Occipital lobe (tissue), 3 donors: ENCODE measurements at places on chromosomes 4 and X. TPM values are rescaled to one million over a fixed set of nuclear protein-coding genes. Genes with fewer than 3 reads are reported as not detected.

The CXCL1 gene
- total RNA-seq, result 2.0 TPM

The NUDT11 gene
- total RNA-seq, result 95.8 TPM

The TRIM75 gene
- not detected for total RNA-seq

The CPZ gene
- 3.9 TPM for total RNA-seq

The GPC4 gene
- total RNA-seq, result 2.5 TPM

The PRKG2 gene
- 15.0 TPM for total RNA-seq

The GLRB gene
- 51.5 TPM for total RNA-seq

The TRIML1 gene
- total RNA-seq, result not detected

The MAGEB17 gene
- 0.16 TPM for total RNA-seq

GRCh38 chr4:43716721-43717395, 731.8 kb downstream of the KCTD8 start:
- DNase-seq, result no peak

GRCh38 chr4:86657910-86658309, 63.8 kb downstream of the PTPN13 start:
- DNase-seq, result no peak

DNA sequence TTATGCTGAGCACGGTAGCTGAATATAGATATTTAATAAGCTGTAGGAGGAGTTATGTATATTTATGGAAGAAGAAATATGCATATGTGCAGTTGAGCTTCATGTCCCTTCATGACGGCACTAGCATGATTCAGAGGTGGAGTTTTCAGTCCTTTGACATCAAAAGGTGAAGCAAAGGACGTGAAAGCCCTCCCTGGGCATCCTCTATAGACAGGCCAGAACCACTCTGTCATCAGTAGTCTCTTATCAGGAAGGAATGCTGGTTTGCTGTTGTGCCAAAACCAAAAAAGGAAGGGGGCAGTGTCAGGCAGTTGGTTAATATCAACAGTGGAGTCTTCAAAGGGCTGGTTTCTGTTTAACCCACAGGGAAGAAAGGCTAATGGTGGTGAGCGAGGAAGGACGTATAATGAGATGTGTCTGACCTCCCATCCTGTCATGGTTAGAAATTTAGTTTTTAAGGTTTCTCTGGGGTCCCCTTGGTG, 23.5 kb upstream of the IL2 start:
- DNase-seq, result no peak

DNA sequence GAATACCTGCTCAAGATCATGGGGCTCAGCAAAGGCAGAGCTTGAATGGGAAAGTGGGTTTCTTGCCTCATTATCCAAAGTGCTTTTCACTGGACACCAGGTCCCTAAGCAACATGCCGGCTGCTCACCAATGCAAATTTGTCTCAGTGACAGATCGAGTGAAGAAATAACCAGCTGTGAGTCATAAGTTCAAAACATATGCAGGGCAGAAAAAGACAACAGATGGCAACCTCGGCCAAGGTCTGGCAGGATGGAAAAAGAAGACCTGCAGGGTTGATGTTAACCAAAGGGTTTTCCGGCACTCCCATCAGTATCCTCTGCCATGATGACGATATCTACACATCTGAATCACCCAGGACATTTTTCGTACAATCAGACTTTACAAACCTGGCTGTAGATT, 124.1 kb downstream of the AFAP1 start:
- DNase-seq, result no peak

DNA sequence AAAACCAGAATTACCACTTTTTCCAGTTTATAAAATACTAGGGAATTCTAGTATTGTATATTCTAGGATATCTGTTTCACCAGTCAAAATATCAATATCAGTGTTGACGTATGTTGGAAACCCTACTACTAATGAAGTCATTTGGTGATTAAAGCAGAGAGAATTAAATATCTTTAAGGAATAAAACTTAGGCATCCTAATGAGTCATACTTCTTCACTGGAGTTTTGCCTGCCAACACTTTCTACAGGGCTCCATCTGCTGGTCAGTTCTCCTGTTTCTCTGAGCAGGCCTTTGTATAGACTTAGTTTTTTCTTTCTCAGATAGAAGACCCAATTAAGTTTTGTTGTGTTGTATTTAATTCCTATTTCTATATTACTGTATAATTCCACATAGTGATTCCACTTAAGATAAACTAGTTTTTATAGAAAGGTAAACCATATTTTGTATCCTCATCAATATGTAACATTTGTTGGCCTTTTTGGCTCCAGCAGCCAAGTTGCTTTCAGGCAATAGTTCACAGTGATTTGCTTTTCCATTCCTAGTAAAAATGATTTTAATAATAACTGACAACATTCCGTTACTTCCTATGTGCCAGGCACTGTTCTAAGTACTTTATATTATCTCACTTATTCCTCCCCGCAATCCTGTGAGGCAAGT, 3.5 kb downstream of the AP1AR start:
- DNase-seq, result peak; percentile 4

DNA sequence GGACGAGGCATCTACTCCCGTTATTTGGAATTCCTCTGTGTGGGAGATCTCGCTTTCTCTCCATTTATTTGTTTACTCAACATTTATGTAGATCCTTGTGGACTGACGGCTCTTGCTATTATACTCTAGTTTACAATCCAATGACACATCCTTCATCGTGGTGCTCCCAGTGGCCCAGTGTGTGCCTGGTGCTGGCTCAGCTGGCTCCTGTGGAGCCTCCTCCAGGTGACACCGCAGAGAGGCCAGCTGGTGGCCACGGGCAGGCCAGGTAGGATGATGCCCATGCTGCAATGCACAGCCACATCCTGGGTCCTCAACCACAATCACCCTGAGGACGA, 84.0 kb upstream of the AFAP1 start:
- no peak for DNase-seq

DNA sequence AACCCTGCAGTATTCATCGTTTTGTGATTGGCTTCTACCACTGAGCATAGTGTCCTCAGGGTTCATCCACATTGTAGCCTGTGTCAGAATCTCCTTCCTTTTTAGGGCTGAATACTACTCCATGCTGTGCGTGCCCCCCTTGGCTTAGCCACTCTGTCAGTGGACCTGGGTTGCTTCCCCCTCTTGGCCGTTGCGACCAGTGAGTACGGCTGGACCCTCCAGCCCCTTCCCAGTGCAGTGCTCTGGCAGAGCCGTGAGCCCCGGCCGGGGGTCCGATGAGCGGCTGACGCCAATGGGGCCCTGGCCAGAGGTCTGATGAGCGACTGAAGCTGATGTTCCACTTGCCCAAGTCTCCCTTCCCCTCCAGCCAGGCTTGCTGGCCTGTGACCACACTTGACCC, 6.9 kb downstream of the BLOC1S4 start:
- DNase-seq, result no peak

GRCh38 chr4:151013491-151013890, 1.6 kb downstream of the LRBA start:
- DNase-seq, result no peak
